ENCODE measurements at places on chromosomes 2 and 18. TPM values are rescaled to one million over a fixed set of nuclear protein-coding genes. Genes with fewer than 3 reads are reported as not detected.

DNA sequence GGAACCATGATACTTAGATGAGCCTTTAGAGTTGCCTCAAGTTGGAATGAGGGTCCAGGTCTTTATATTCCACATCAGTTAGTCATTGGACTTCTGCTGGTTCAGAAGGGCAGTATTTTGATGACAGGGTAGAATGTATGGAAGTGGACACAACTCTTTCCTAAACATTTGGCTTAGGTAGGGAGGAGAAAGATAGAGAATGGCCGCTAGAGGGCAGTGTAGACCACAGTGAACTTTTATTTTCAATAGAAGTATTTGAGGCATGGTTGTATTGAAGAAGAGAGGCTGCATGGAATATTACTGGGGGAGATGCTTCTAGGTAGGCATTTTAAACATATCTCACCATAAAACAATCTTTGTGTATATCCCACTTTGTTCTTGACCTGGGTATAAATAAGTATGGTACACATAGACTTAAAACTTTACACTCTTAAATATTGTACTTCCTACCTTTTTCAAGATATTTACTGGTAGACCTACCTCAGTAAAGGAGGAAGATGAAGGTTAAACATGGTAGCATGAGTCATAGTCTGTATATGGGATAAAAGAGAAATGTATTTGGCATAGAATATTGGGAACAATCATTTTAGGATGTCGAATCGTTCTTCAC lies 497.6 kb upstream of the FAM98A start:
- DNase-seq: peak; percentile 40

GRCh38 chr18:57784801-57785114 lies 18.4 kb downstream of the ATP8B1 start:
- no peak for DNase-seq

GRCh38 chr18:36692921-36693332 lies 135.9 kb downstream of the TPGS2 start:
- no peak for DNase-seq

DNA sequence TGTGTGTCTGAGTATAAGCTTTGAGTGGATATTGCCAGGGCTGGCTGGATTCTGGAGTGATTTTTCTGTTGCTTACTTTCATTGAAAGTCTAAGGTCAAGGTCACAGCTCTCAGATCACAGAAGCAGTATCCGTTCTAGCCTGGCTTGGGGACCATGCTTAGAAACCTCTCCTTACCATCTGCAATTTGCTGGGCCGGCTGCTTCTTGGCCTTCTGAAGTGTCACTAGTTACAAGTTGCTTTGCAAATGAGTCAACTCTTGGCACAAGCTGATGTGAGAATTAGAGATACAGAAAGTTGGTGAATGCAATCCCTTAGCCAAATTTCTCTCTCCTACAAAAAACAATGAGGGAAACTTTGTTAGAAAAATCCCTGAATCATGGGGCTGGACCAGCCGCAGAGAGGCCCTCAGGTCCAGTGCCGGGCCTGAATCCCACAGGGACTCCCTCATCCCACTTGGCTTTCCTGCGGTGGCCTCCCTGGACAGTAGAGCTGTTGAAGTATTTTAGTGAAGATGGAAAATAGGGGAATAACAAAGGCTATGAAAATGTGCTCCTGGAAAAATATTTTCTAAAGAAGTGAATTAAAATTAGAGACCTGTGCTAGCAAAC lies 92.7 kb upstream of the CNGA3 start:
- DNase-seq: no peak

- no peak for DNase-seq
These were observed 520.5 kb downstream of the KCNJ3 start for GRCh38 chr2:155218945-155219344.

- peak; percentile 26 for DNase-seq
These were observed 2.8 kb downstream of the FOSL2 start for GRCh38 chr2:28395334-28396061.

DNA sequence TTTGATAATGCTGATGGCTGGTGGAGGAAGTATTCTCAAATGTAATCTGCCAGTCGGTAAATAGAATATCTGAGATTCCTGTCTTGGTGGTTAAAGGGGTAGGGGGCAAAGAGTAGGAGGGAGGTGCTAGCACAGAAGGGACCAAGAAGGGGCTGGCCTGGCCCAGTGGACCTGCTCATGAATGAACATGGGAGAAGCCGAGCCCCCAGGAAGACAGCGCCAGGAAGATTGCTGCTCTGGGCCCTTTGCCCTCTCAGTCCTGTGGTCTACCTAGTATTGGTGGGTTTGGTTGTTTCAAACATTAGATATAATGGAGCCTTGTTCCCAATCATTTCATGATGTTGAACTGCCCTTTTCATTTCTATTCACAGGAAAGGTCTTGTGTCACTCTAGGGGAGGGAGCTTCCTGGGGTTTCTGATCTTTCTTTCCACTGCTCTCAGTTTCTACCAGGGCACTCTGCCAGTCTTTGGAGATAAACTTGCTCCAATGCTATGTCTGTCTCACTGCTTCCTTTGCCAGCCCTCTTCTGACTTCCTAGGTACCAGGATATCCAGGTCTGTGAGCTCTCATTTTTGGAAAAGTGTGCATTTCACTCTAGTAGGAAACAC lies 5.3 kb upstream of the MOCOS start:
- no peak for DNase-seq

DNA sequence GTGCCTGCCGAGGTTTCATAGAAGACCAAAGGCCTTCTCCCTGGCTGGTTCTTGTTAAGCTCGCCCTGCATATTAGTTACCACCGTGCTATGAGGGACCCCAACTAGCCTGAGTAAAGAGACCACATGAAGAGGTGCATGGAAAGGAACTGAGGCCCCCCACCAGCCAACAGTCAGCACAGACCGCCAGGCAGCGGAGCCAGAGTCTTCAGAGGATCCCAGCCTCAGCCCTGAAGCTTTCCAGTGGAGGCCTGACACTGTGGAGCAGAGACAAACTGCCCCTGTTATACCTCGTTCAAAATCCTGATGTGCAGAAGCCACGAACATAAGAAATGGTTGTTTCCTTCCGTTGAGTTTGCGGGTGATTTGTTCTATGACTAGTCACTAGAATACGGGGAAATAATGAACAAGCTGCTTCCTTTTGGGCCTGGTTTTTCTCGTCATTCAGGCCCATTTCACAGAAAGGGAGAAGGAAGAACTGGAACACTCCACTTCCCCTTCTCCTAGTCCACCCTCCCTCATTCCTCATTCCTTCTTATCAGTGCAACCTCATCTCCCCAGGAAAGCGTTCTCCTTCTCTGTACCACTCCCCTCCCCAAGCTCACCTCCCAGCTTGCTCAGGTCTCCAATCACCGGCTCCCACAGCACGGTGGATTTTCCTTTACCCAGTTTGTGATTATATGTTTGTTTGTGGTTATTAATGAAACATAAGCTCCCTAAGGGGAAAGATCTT lies 3.0 kb upstream of the GLI2 start:
- DNase-seq: no peak

DNA sequence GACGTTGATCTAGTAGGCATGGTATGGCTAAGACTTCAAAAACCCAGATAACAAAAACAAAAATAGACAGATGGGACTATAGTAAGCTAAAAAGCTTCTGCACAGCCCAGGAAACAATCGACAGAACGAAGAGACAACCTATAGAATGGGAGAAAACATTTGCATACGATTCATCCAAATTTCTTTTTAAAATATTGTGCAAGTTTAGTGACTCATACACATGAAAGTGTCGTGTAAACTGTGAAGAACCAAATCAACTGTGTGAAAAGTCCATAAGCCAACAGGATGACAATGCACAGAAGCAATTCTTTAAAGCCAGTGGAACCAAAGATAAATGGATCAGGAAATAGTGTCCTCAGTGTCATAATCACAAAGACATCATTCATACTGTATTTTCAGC lies 671.1 kb downstream of the RNF144A start:
- peak; percentile 36 for DNase-seq

GRCh38 chr2:16312771-16313170 lies 352.9 kb downstream of the CYRIA start:
- DNase-seq: no peak

Gene CD226
- total RNA-seq: 45.5 TPM

Gene AKAIN1
- total RNA-seq: not detected

Gene TXNDC2
- total RNA-seq: 0.17 TPM

Gene DSG2
- total RNA-seq: 33.9 TPM

All from NCI-H460 (cell line).